T-helper 2 cell (primary cell): ENCODE measurements at places on chromosomes 7 and 10.
A peak's percentile ranks its signal among the peaks of the same experiment; 100 is the strongest.

DNA sequence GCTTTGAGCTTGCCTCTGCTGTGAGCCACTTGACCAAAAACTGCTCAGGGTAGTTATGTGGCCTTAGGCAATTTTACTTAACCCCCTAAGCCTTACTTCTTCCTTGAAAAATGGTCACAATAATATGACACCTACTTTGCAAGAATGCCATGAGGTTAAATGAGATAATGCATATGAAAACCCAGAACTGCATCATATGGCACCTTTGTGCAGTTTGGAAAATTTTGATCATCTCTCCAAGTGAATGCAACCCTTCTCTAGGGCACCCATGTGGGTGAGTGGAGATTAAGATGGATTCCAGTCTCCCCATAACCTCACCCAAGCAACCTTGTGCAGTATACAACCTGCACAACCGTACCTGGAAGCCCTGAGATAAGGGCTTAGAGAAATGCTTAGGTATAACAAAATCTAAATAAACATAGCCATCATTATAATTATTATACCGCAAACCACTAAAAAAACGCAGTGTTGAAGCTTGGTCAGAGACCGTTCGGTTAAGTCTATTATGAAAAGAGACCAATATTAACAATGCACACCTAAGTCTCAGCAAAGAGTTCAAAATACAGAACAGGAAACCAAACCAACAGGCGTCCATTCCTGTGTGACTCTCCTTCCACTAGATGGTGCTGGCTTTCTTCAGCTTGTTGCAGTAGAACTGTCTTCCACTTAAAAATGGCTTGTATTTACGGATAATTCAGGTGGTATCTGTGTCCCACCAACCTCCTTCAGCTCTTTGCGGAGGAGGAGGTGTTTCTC lies 21.0 kb upstream of the ASB15 start:
- peak; percentile 38 for DNase-seq

- no peak for DNase-seq
Observed at GRCh38 chr10:32746869-32747268, 211.2 kb downstream of the ITGB1 start.

DNA sequence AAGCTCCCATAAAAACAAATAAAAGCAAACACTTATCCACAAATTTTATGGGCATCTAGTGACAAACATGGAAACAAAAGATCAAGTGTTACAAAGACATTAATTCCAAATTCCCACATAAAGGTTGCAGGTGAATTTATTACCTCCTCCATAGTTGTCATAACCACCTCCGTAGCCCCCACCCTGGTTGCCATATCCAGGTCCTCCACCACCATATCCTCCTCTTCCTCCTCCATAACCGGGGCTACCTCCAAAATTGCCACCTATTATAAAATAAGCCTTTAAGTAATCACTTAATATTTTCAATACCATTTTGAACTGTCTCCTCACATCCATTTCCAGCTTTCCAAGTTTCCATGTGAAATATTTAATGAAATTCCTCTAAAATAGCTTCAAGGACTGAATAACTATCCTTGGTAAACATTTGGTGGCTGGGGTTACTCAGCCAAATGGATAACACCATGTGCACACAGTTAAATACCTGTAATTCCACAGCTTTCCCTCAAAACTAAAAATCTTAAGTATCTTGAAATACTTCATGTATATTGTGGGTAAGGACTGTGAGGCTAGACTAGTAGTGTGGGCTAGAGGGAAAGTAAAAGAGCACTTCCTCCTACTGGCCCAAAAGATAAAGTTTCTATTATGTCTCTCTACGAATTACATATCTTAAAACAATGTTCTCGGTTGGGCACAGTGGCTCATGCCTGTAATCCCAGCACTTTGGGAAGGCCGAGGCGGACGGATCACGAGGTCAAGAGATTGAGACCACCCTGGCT lies 6.9 kb downstream of the HNRNPA2B1 start:
- DNase-seq = no peak

DNA sequence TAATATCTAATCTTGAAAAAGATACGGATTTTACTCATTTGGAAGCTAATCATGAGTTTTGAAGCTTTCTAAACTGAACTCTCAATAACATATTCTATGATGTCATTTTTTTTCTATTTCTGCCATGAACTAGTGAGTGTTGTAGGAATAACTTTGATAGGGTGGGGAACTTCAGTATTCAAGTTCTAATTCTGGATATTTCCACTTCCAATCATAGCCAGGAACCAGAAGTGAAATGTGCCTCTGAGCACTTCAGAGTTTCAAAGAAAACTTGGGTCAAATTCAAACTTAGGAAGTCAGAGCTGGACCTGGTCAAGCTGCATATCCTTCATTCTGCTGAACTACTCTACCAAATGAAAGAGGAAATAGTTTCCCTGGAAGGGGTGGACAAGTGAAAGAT lies 847 bp downstream of the AGMO start:
- DNase-seq = no peak

DNA sequence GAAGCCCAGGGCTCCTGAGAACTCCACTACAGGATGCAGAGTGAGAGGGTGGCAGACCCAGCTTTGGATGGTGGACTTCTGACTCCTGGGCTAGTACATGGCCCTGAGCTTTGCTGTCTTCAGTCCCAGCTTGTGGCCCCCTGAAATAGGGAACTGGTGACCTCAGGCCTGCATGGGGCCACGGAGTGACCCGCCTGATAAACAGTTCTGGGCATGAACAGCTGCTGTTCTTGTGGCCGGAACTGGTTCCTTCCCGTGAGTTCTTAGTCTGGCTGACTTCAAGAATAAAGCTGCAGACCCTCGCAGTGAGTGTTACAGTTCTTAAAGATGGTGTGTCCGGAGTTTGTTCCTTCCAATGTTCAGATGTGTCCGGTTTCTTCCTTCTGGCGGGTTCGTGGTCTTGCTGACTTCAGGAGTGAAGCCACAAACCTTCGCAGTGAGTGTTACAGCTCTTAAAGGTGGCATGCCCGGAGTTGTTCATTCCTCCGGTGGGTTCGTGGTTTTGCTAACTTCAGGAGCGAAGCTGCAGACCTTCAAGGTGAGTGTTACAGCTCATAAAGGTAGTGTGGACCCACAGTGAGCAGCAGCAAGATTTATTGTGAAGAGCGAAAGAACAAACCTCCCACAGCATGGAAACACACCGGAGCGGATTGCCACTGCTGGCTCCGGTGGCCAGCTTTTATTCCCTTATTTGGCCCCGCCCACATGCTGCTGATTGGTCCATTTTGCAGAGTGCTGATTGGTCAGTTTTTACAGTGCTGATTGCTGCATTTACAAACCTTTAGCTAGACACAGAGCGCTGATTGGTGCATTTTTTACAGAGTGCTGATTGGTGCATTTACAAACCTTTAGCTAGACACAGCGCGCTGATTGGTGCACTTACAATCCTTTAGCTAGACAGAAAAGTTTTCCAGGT lies 268.0 kb downstream of the ZEB1 start:
- no peak for DNase-seq

- no peak for DNase-seq
Observed at GRCh38 chr10:54139819-54140428, 661.1 kb downstream of the PCDH15 start.
